ENCODE measurements at places on chromosomes 3 and 15.

- DNase-seq = no peak
Observed at GRCh38 chr3:144314946-144315345, 343.3 kb downstream of the DIPK2A start.

DNA sequence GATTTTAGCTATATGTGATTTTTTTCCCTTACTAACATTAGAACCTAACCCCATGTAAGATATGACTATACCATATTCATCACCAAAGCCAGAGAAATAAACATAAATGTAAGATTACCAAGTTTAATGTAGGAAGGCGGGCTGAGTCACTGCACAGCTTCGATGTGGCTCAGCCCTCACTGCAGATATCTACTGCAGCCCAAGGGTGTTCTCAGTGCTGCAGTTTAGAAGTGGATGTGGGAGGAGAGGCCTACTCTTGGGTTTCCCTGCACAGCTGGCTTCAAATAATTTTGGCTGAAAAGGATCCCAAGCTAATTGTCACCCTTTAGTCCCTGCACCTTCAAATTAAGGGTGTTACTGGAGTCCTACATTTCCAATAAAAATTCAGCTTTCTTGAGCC is 9.3 kb downstream of the ARPP19 start:
- no peak for DNase-seq

GRCh38 chr3:12544652-12545472 is 437 bp downstream of the MKRN2OS start:
- DNase-seq = no peak

DNA sequence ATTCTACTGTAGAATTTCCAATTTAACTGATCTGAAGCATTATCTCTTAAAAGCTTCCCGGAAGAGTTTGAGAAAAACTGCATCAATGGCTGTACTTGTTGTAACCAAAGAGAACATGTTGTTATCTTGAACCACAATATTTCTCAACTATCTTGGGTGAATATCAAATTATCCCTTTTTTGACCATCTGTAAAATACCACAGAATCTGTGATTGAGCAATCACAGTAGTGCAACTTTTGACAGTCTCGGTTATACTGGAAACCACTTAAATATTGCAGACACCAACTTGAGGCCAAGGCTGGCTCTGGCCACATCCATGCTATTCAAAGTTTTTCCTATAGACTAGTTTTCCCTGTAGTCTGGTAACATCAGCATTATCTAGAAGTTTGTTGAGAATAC is 842.8 kb upstream of the EPHA6 start:
- DNase-seq = no peak

DNA sequence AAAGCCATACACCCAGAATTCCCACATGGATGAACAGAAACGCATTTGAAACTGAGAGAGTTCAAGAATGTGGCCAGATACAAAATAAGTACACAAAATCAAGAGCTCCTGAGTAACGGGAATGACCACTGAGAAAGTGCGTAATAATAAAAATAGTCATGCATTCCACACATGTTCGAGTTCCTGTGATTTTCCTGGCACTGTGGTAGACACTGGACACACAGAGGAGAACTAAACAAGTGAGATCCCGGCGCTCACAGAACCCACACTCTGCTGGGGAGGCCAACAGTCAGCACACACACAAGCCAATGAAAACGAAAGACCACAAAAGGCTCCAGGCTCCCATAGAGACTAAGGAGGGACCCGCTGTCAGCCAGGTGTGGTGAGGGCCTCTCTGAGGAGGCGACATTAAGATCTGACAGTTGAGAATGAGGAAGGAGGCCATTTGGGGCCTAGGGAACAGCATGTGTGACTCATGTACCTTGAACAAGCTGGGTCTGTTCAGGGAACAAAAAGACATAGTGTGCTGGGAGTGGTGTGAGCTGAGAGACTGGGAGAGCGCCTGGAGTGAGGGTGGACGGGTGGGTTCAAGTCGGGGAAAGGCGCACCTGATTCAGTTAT is 5.1 kb downstream of the FAM107A start:
- no peak for DNase-seq

DNA sequence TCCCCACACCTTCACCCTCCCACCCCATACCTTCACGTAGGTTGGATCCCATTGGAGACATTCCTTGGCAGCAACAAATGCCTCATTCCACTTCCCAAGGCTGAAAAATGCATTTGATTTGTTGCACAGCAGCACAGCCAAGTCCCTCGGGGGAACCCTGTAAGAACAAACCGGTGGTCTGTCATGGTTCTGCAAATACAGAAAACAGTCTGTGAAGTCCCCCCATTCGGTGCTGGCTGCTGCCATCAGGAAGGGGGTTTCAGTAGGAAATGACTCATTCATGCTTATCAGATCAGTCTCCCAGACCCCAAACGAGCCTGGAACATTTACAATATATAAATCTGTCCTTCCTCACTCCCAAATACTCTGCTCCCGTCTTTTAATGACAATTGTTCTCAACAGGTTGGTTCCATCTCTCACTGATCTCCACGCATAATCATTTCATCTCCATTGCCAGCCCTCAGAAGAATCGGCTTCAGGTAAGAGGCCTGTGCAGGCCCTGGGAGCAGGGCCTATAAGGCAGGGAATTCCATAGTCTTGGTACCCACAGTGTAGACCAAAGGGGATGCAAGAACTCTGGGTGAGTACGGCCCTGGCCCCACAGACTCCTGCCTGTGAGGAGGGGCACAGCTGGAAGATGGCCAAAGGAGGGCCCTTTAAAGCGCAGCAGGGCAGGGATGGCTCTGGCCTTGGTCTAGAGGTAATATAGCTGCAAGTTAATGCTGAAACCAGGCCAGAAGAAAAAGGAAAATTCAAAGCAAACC is 41.6 kb downstream of the TRANK1 start:
- no peak for DNase-seq

DNA sequence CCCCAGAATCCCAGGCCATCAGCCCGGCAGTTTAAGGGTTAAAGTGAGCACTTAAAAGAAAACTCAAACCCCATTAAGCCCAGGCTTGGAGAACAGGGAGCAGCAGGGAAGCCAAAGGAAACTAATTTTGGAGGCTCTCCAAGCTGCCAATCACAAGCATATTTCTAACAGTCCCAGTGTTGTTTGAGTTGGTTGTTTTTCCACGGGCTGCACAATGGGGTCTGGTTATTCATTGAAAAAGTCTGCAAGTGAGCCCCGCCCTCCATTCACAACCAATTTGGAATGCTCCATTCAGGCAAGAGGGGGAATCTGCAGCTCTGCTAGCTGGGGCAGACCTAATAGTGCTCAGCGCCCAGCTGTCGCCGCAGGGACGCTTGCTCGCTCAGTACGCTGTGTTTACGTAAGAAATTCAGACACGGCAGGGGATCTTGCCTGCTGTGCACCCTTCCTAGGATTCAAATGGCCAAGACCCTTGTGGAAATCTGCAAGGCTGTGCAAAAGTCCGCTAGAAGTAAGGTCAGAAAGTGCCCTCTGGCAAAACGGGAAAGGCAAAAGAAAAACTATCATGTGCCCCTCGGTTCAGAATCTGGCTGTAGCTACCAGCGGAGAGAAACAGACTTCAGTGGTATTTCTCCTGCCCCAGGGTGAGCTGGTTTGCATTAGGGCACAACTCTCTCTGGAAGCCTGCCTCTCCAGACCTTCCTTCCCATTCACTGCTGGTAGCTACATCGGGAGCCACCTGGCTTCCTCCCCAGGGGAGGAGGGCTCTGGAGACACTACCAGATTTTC is 11.0 kb downstream of the ETV5 start:
- DNase-seq = no peak

- DNase-seq = no peak
Observed at GRCh38 chr3:12918231-12918630, 76.9 kb upstream of the RPL32 start.

DNA sequence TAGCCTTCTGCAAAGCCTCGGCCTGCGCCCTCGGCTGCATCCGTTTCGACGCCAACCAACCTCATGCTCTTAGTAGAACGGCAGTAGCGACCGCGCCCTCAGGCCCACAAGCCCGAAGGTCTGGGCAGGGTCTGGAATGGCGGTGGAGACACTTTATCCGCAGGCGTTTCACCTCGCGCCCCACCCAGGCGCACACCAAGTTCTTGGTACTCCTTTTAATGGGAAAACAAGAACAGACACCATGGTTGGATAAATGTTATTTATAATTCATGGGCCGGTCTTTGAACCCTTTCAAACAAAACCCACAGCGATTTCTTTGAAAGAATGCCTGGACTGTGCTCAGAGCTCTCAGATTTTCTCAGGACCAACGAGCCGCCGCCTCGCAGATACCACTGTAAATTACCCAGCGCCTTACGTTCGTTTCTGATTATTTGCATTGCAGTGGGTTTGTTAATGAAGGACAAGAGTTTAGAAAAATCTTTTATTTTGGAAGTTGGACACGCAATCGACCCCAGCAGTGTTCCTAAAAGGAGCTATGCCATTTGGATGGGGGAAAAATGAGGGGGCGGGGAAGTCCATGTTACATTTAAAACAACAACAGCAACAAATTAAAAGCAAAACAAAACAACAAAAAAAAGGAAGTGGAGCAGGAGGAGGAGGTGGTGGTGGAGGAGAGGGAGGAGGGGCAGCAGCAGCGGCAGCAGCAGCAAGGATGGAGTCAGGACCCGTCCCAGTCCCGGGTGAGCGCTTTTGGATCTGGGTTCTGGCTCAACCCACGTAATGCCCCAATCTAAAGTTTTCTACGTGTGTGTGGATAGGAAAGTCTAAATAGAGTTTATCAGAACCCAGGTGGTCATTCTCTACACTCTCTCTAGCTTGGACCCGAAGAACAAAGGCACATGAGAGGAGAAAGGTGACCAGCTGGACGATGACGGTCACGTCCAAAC is 993 bp upstream of the ISL2 start:
- DNase-seq = no peak

DNA sequence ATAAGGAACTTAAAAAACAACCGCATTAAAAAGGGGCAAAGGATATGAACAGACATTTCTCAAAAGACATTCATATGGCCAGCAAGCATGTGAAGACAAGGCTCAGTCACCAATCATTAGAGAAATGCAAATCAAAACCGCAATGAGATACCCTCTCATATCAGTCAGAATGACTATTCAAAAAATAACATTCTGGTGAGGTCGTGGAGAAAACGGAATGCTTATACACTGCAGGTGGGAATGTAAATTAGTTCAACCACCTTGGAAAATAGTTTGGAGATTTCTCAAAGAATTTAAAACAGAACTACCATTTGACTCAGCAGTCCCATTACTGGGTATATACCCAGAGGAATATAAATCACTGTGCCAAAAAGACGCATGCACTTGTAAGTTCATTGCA is 496.6 kb upstream of the SGO1 start:
- DNase-seq = no peak

- DNase-seq = no peak
Observed at GRCh38 chr15:98626153-98626552, 22.2 kb upstream of the IGF1R start.

DNA sequence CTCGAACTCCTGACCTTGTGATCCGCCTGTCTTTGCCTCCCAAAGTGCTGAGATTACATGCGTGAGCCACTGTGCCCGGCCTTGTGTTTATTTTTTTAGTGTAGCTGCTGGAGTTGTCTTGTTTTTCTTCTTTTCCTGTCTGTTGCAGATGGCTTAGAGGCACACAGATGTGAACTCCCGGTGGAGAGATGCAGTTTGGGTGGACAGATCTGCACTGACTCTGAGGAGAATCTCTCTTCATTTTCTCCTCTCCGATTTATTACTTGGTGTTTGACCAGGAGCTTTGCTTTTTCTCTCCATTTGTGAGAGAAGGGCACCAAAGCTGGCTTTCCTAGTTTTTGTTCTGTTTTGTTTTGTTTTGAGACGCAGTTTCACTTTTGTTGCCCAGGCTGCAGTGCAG is 62.7 kb downstream of the USP13 start:
- DNase-seq = no peak

DNA sequence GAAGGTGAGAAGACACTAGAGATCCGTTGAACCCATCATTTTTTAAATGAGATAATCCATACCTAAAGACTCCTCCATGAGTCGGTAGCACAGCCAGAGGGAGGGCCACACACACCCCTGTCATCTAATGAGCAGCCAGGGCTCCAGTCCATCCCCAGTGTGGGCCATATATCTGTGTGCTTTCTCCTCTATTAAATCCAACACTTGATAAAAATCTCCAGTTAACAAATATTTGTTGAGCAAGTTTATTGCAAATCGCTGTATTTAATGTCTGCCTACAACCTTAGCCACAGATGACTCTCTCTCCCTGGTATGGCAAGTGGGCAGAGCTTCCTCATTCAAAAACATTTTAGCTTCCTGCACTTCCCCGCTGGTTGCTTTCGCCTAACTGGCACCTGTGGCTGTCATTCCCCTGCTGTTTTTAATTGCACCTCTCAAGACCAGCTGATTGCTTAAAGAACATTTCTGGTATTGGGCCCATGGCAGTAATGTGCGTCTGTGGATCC is 82.8 kb downstream of the SMAD3 start:
- no peak for DNase-seq

DNA sequence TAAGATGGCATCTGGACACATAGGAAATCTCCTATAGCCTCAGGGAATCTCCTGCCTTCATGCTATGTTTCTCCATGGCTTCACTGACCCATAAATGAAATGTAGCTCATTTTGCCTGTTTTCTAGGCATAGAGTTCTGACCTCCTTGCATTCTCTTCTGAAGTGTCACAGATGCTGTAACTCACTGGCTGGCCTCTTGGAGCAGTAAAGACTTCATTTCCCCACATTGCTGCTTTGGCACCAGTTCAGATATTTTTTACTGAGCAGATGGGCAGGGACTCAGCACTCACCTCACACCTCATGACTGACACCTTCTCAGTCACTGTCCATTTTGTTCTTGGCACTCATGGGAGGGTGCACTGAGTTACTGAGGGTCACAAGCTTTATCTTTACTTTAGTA is 286.7 kb upstream of the TGFBR2 start:
- no peak for DNase-seq

- DNase-seq = no peak
Observed at GRCh38 chr15:63532307-63532744, 27.9 kb downstream of the USP3 start.

- no peak for DNase-seq
Observed at GRCh38 chr15:30001602-30002001, 81.2 kb upstream of the GOLGA8J start.

DNA sequence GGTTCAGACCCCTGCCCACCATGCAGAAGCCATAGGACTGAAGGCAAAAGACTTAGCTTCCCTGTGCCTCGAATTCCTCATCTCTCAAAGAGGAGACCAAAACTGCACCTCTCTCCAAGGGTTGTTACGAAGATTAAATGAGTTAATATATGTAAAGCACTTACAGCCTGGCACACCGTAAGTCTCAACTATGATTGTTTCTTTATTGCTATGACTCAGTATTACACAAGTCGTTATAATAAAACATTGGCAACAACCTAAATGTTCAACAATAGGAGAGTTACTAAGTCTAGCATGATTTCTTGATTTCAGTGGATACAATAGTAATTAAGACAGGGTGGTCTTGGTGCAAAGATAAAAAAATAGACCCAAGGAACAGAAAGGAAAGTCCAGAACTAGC is 19.6 kb upstream of the FGD5 start:
- no peak for DNase-seq

GRCh38 chr3:13894096-13894806 is 14.4 kb upstream of the WNT7A start:
- no peak for DNase-seq

- DNase-seq = no peak
Observed at GRCh38 chr3:12758025-12758781, 856 bp downstream of the TMEM40 start.

GRCh38 chr15:82178061-82178460 is 84.5 kb downstream of the EFL1 start:
- DNase-seq = no peak

- no peak for DNase-seq
Observed at GRCh38 chr15:82040862-82041261, 5.0 kb downstream of the MEX3B start.

- no peak for DNase-seq
Observed at GRCh38 chr3:58272891-58273290, 33.2 kb upstream of the RPP14 start.
